ENCODE measurements at places on chromosomes 13 and 19.
A peak's percentile ranks its signal among the peaks of the same experiment; 100 is the strongest.

- no peak for DNase-seq
These were observed 6.3 kb downstream of the IFI30 start for GRCh38 chr19:18179957-18180356.

GRCh38 chr13:96615252-96615651, 379.0 kb downstream of the OXGR1 start:
- DNase-seq = no peak

- no peak for DNase-seq
These were observed 9.0 kb downstream of the LPAR6 start for GRCh38 chr13:48403913-48404312.

GRCh38 chr13:101875717-101876393, 423.4 kb downstream of the ITGBL1 start:
- DNase-seq = no peak

DNA sequence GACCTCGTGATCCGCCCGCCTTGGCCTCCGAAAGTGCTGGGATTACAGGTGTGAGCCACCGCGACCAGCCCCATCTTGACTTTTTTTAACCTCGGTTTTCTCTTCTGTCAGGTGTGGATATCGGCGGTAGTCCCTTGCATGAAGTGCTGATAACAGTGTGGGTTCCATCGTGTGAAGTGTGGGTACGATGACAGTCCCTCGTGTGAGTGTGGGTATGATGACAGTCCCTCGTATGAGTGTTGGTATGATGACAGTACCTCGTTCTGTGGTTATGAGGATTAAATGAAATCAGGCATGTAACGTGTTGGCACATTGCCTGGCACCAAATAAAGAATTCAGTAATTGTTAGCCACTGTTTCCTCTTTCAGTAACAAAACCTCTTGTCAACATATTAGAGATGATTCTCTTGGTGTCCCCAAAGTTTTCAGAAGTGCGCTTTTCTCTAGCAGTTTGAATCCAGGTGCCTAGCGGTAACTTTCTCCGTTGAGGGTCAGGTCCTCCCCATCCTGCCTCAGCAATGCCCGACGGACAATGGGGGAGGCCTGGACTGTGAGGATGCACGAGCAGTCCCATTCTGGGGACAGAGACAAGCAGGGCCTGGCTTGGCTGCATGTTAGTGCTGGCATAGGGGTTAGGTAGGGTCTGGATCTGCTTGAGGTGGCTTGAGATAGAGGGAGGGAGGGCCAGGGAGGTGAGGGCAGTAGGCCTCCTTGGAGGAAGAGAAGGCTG, 15.3 kb downstream of the GATAD2A start:
- no peak for DNase-seq

- no peak for DNase-seq
These were observed 98.0 kb upstream of the SLC10A2 start for GRCh38 chr13:103164251-103164650.

- DNase-seq = no peak
These were observed 80.7 kb downstream of the ATP11A start for GRCh38 chr13:112770504-112770903.

DNA sequence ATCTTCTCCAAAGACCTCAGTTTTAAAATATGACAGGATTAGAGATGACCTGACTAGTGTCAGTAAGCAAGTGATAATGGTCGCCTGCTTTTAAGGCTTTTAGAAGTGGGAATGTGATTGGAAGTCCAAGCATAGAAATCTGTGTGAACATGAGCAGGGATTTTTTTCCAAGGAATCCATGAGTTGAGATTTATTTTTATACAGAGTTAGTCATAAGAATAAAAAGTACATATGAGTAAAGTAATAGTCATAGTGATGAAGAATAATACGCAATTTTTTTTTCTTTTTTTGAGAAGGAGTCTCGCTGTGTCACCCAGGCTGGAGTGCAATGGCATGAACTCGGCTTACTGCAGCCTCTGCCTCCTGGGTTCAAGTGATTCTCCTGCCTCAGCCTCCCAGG, 1.6 kb downstream of the ZNF546 start:
- DNase-seq = no peak

DNA sequence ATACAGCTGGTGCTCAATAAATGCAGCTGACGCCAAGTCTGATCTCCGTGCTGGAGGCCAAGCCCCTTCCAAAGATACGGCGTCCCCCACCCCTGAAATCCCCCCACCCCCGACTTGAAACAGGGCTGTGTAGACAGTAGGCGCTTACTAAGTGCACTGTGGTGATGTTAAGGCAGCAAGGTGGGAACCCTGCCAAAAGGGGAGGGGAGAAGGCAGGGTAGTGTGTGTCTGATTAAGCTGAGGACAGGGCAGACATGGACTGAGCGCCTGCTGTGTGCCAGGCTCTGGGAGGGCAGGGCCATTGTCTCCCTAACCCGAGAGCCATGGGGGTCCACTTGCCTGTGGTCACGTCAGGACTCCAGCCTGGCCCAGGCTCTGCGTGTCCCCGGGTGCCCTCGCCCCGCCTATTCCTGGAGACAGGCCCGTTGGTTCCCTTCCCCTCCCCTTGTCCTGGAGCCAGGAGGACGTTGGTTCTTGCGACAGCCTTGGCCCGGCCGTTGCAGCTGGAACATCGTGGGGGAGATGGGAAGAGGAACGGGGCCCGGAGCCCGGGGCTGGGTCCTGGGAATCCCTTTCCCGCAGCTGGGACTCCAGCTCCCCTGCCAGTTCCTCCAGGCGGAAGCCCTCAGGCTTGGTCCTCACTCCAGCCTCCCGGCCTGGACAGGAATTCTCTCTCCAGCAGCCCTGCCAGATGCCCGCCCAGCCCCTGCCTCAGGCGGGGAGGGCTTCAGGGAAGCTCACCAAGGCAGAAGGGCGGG, 1.7 kb upstream of the ELANE start:
- no peak for DNase-seq

DNA sequence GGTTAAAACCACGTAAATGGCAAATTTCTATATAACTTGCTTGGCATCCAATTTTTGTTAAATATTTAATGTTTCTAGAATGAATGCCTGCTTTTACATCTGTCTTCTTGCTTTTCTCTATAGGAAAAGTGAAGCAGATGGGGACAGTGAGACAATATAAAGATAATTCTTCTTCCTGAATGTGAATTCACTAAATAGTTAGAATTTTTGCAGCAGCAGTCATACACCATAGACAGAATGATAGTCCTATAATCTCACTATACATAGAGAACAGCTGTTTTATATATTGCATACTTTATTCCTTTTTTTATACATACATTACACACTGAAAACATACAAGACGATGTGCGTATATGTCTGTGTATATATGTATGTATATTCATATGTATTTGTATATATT, 1127.3 kb downstream of the PCDH9 start:
- DNase-seq = no peak

GRCh38 chr19:9752701-9753443, 15.7 kb downstream of the ZNF846 start:
- DNase-seq = no peak

DNA sequence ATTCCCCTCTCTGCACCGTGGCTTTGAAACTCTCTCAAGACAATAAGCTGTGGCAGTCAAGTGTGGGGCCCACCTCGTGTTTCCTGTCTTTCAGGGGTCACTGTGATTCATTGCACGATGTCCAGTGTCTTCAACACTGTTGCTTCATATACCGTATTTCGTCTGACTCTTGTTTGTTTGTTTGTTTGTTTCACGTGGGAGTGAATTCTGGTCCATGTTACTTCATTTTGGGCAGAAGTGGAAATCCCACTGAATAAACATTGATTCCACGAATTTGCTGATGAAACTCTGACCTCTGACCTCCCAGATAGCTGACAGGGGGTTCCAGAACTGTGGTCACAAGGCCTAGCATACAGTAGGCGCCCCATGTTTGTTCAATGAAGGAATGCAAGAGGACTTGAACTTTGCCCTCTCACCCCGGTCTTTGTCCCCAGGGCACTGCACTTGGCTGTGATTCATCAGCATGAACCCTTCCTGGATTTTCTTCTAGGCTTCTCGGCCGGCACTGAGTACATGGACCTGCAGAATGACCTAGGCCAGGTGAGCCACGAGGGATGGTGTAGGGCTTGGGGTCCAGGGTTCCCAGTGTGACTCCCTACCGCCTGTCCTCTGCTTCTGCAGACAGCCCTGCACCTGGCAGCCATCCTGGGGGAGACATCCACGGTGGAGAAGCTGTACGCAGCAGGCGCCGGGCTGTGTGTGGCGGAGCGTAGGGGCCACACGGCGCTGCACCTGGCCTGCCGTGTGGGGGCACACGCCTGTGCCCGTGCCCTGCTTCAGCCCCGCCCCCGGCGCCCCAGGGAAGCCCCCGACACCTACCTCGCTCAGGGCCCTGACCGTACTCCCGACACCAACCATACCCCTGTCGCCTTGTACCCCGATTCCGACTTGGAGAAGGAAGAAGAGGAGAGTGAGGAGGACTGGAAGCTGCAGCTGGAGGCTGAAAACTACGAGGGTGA, 5.1 kb downstream of the NFKBIB start:
- no peak for DNase-seq

DNA sequence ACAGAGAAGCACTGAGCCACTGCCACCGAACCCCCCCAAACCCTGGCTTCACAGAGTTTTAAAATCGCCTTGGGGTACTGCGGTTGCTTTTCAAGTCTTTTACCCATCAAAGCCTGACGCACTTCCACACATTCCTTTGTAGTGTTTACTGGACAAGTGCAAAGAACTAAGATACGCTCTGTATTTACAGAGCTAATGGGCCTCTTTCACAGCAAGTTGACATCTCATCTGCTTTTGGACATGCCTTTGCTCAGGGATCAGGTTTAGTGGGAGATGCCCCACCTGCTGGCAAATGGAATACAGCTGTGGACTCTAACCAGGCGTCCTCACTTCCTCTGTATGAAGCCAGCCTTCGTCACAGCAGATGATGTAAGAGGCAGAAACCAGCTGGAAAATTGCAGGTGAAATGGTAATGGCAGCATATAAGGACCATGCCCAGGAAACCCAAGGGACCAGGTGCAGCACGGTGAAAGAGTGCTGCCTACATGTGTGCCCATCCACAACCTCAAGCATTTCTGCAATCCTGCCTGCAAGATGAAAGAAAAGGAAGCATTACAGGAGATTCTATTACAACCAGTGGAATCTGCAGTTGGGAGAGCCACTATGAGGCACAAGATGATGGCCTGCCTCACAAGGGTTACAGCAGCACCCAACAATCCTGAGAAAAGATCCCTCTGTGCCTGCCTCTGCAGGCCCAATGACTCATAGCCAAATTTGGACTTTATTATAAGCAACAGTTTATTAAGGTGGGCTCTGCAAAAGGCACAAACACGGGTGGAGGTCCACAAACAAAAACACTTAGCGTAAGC, 34.7 kb downstream of the BRD4 start:
- DNase-seq = no peak

GRCh38 chr13:64429691-64430090, 2800.4 kb downstream of the PCDH9 start:
- no peak for DNase-seq

DNA sequence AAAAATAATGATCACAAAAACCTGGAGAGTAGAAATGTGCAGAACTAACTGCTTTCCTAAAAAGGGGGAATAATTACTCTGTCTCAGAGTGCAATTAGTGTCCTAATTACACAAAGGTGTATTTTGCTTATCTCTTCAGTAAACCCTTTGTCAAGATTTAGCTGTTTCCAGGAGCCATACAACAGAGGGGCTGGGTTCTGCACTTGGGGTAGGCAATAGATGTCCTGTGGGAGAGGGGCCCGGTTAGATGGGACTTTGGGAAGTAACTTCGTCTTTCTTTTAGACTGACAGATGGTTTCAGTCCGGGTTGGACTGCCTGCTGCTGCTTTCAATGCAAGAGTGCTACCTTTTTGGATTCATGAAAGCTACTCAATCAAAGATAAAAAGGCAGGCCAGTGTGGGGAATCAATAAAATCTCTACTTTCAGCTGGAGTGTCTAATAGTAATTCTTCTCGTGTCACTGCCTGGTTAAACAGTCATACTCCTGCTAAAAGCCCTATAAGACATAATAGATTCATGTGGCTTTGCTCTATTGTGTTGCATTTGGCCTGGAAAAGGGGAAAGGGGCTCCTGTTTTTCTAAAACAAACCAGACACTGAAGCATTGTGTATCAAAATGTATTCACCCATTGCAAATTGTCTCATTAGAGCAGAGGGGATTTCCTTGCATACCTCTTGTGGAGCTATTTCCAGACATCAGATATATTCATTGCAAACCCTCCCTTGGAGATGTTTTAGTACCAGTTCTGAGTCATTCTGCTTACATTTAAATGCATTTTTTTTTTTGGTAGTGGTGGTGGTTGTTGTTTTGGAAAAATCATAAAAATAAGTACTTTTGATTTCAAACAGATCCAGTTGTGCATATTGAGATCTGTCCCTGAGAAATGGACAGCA, 83.3 kb upstream of the PCDH8 start:
- no peak for DNase-seq

- no peak for DNase-seq
These were observed 77.0 kb downstream of the ZNF536 start for GRCh38 chr19:30449078-30449590.

GRCh38 chr13:31733066-31733465, 6.3 kb upstream of the RXFP2 start:
- no peak for DNase-seq

- DNase-seq = peak; percentile 85
These were observed 1.6 kb downstream of the IER2 start for GRCh38 chr19:13151605-13152355.

DNA sequence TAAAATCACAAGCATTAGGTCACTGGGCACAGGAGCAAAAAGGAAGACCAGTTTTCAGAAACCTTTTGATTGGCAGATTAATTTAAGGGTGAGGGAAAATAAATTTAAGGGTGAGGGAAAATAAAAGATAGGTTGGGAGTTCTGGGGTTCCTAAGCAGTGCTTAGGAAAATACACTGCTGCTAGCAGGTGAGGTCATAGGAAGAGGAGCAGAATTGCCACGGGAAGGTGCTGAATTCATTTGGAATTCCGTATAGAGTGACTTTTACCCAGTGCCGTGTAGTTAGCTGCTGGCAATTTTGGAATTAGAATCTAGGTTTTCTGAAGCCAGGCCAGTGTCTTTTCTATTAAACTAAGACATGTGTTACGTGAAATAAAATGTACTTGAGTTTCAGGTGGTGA, 59.8 kb downstream of the DGKH start:
- DNase-seq = no peak

DNA sequence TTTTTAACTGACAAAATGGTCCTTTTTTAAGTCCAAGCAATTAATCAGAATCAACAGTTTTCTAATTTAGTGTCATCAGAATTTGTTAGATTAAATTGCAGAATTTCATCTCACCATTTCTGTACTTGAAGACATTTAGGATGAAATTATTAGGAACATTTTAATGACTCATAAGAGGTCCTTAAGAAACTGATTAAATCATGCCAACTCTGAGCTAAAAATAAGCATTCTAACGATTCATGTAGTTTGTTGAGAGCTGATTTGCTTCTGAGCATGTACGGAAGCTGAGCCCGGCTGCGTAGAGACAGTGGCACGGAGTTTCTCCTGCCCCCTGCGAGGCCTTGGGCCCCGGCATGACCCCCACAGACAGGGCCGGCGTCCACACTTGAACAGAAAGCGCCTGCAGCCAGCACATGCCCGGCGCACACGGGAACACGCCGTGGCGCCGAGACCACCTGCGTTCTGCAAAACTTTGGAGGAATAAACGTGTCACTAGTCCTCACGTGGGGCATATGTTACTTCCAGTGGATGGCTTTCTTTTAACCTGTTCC, 89.7 kb upstream of the MCF2L start:
- no peak for DNase-seq

GRCh38 chr19:32091241-32091640, 254.2 kb upstream of the ZNF507 start:
- DNase-seq = no peak
